Activated CD8-positive, alpha-beta memory T cell treated with anti-CD3 and anti-CD28 coated beads for 4 hours (primary cell): ENCODE measurements at places on chromosomes 7 and 10.

- DNase-seq: no peak
These were observed 4.9 kb downstream of the ZNF277 start for GRCh38 chr7:112211348-112211907.

DNA sequence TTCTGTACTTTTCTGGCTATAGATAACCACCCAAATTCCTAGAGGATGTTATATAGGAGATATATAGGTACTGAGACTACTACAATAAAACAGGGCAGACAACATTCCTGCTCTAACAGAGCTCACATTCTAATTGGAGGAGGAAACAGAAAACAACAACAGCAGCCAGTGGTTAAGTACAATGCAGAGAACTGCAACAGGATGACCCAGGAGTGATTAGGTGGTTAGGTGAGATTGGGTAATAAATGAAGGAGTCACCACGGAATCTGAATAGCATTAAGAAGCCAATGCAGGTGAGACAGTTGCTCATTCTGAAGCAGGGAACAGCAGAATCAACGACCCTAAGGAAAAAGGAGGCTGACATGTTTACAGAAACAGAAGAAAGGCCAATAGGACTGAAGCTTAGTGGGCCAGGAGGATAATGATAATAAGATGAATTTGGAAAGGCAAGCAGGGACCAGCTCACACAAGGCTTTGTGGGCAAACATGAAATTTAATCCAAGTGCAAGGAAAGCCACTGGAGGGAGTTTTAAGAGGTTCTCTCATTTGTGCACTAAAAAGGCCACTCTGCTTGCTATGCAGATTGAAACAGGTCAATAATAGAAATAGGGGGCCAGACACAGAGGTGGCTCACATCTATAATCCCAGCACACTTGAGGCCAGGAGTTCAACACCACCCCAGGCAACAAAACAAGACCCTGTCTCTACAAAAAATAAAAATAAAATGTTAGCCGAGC lies 16.9 kb upstream of the REEP3 start:
- no peak for DNase-seq

GRCh38 chr10:132066812-132067211 lies 1.1 kb downstream of the JAKMIP3 start:
- no peak for DNase-seq

- DNase-seq: no peak
These were observed 95.1 kb downstream of the BMPR1A start for GRCh38 chr10:86851328-86852207.

- DNase-seq: no peak
These were observed 3.8 kb downstream of the DEPP1 start for GRCh38 chr10:44974628-44975430.

DNA sequence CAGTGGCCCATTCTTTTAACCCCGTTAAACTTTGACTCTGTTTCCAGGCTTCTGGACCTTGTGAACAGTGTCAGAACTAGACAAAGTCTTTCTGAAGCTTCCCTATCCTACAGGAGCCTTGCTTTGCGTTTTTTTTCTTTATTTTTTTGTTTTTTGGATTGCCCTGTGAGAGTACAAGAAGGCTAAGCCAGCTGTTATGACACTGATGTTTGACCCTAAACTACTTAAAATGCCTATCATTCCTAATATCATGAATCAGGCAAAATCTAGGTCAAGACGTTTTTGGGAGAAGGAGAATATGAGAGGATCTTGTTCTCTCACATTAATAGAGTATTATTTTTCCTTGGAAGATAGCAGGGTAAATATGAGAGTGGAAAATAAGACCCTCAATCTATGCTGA lies 79.8 kb downstream of the EPDR1 start:
- DNase-seq: no peak

GRCh38 chr7:45057878-45058277 lies 30.9 kb downstream of the NACAD start:
- DNase-seq: no peak

GRCh38 chr7:4745971-4746919 lies 29.2 kb upstream of the AP5Z1 start:
- no peak for DNase-seq

- DNase-seq: no peak
These were observed 3.1 kb downstream of the RGS10 start for GRCh38 chr10:119539359-119539825.

- no peak for DNase-seq
These were observed 19.0 kb upstream of the SLC16A12 start for GRCh38 chr10:89554433-89554832.

GRCh38 chr7:148261996-148262688 lies 328.4 kb upstream of the C7orf33 start:
- DNase-seq: no peak

GRCh38 chr10:104589871-104590270 lies 51.2 kb upstream of the SORCS3 start:
- no peak for DNase-seq

- no peak for DNase-seq
These were observed 183.0 kb downstream of the HECW1 start for GRCh38 chr7:43295429-43295828.

DNA sequence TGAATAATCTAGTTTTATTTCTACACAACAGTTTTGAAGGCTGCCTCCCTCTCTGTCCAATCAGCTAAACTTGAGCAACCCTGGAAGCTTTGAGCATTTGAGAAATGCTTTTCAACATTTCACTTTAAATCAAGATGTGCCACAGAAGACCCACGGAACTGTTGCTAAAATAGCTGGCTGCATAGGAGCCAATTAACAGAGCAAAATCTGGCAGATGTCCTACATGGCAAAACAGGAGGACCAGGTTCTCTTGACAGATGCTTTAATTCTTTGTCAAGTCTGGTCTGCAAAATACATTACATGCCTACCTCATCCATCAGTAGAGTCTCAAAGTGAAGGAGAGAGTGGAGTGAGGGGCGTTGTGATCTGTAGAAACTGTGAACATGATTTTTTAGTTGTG lies 185.9 kb downstream of the DPY19L1 start:
- no peak for DNase-seq

GRCh38 chr7:54841772-54842697 lies 83.0 kb upstream of the SEC61G start:
- DNase-seq: no peak

DNA sequence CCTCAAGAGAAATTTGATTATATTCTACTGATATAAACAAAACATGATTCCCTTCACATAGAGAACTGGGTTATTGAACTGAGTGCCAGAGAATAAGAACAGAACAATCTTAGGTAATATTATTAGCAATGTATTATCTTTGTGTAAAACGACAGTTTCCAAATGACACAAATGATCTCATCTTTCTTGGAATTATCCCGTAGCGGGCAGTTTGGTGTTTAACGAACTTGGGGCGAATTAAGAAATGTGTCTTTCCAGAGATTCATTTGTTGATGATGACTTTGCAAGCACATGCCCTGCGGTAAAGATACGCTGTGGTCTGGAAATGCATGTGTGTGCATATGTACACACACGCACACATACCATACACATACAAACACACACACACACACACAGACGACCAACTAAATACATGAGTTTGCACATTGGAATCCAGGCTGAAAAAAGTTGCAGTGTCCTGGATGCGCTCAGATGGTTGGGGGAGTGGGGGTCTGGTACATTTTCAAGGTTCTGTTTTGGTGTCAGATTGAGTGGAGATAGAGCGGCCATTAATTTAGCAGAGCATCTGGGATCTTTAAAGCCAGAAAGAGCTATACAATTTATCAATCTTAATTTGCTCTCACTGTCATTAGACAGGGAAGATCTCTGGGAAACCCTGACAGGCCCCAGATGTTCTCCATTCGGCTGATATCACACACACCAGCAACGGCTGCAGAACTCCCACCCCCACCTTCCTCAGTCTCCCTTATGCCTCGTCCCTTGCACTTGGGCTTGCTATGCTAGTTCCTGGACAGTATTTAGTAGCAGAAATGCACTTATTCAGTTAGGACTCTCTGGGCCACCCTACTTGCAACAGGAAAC lies 112.4 kb upstream of the FAM171A1 start:
- no peak for DNase-seq

- DNase-seq: no peak
These were observed 7.2 kb downstream of the NFE2L3 start for GRCh38 chr7:26159243-26159642.

- no peak for DNase-seq
These were observed 387.0 kb upstream of the SEMA3D start for GRCh38 chr7:85573844-85574243.

DNA sequence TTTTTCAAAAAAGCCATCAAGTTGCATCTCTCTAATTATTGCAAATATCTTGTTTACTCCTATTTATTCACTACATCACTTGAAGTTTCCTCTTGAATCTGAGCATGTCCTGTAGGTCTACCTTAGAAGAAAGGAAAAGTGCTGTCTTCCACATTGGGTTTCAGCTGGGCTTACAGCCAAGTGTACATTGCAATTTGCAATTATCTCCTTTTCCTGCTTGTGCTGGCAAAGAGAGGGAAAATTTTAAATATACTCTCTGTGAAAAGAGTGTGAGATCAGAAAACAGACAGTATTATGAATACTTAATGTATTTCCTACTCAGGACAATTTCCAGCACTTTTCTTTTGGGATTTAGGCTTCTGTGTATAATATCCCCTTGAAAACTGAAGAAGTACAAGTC lies 839.7 kb downstream of the CNTNAP2 start:
- DNase-seq: no peak

DNA sequence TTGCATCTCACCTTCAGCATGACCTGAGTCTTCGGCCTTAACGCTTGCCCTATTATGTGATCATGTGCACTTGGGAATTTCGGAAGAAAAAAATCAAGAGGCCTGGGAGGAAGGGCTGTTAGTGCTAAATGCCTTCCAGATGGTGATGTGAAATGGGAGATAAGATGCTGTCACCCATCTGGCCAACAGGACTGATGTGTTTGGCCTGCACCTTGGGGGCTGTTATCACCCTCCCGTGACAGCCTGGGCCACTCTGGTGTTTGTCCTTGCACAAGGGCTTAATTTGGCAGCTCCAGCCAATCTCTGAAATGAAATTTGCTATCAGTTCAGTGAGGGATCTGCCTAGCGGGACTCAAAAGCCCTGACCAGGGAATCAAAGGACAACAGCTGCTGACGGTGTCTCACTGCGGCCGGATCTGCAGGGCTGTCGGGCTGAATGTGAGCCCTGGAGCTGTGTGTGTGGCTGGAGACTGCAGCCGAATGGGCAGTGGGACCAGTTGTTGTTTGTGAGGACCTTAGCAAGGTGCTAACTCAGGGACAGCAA lies 131.4 kb upstream of the BTBD16 start:
- DNase-seq: no peak

DNA sequence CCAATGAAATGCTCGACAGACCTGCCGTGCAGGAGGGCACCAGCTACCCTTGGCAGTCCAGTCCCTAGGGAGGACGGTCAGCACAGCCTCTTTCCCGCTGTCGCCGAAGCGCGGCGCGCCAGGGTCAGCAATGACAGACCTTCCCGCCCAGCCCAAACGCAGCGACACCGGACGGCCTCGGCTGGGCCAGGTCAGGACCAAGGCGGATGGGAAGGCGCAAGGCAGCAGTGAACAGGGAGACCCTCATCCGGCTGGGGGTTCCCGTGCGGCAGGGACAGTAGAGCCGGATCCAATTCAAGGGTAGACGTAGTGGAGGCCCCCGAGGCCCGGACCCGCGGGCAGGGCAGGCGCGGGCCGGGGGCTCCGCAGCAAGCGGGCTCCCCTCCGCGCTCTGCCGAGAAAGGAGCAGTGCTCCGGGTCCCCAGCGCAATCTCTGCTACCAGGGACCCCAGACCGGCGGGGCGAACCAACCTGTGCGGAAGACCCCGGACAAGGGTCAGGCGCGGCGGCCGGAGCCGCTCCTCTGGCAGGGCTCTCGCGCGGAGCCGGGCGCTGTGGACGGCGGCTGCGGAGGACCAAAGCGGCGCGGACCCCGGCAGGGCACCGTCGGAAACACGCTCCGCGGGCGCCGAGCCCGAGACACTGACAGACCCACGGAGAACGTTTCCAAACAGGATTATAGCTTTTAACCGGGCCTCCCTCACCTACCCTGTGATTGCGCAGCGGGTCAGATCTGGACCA lies at the start of gene SEC31B:
TSS of gene SEC31B (minus strand) at position 551 of the 741 bp plus-strand sequence. CDS start 2,909 bp downstream, outside the sequence.
- no peak for DNase-seq

- no peak for DNase-seq
These were observed 1.1 kb downstream of the SP4 start for GRCh38 chr7:21429021-21429420.

GRCh38 chr10:129626796-129627435 lies 159.9 kb downstream of the MGMT start:
- DNase-seq: no peak

- DNase-seq: no peak
These were observed 45.1 kb downstream of the RPS24 start for GRCh38 chr10:78078539-78079330.

DNA sequence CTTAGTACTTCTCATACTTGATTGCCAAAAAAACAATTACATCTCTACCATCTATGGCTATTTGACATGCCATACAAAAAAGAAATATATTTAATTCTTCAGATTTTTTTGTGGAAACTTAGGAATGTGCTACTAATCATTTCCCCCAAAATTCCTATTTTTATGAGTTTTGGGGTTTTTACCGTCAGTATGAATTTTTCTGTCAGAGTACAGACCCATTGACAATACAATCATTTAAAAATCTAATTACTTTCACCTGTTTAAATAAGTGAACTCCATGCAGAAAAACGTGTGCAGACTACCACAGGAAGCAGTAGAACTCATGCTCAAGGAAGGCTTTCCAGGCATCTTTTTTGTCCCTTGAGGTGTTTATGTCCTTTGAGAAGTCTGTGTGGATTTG lies 48.8 kb upstream of the FOXP2 start:
- DNase-seq: no peak

DNA sequence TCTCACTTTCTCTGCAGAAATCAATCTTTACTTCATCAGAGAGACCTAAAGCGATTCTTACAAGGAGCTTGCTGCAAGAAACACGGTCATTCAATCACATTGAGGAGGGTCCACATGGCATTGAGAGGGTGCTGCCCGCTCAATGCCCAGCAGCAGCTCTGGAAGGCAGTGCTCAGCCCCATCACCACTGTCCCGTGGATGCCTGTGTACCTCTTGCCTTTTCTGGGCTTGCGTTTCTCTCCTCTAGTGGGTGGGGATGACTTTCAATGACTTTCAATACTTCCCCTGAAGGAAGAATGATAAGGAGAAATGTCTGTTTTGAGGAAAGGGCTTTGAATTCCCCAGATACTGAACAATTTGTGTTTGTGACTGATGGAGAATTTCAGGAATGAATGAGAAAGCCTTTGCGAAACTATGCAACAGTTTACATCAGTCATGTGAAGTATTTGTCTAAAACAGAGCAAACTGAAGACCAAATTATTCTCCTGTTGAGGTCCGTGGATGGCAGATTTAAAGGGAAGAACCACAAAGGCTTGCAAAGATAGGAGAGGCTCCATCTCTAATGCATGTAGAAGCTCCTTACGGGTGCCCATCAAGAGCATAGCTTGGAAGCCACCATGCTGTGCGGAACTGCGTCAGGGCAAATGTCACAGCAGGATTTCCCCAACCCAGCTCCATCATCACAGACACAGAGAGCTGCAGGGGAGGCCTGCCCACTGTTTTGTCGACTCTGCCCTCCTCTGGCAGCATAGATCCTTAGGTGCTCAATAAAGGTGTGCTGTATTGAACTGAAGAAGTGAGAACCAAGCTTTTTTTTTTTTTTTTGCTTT lies 6.6 kb upstream of the ZNF22 start:
- no peak for DNase-seq

DNA sequence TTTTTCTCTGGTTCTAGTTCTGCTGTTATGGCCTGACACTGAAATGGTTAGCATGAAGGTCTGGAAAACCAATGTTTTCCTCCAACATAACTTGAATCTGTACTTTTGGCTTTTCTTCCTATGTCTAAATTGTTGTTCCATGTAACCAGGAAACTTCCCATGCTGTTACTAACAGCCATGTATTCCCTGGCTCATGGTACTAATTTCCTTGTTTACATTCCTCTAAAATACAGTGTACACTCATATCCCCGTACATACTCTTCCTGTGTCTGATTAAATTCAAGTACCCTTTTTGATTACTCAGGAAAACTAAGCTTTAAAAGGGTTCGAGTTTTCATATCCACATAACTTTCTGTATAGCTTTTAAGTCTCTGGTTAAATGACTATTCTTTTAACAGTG lies 12.3 kb upstream of the ACSM6 start:
- no peak for DNase-seq
